Stimulated activated CD8-positive, alpha-beta memory T cell treated with anti-CD3 and anti-CD28 coated beads, Interleukin-7, amount 100 ng/mL, for 1 hour (primary cell): ENCODE measurements at places on chromosomes 12 and 14.

- no peak for DNase-seq
Observed at GRCh38 chr12:14950421-14950820, 11.0 kb downstream of the ARHGDIB start.

DNA sequence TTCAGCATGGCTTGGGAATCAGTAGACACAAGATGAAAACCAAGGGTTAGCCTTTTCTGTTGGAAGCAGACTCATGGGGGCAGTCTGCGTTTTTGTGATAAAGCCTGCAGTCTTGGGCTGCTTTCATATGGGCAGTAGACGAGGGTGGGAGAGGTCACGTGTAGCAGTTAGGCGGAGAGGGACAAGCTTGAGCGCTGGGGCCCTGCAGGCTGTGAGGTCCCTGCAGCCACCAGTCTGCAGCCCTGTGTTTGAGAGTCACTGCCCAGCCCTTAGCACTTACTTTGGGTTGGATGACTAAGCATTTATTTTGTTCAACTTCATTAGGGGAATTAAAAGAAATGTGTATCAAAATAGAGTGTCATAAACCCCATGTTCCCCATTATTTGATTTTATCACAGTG, 37.2 kb downstream of the EP400 start:
- no peak for DNase-seq

DNA sequence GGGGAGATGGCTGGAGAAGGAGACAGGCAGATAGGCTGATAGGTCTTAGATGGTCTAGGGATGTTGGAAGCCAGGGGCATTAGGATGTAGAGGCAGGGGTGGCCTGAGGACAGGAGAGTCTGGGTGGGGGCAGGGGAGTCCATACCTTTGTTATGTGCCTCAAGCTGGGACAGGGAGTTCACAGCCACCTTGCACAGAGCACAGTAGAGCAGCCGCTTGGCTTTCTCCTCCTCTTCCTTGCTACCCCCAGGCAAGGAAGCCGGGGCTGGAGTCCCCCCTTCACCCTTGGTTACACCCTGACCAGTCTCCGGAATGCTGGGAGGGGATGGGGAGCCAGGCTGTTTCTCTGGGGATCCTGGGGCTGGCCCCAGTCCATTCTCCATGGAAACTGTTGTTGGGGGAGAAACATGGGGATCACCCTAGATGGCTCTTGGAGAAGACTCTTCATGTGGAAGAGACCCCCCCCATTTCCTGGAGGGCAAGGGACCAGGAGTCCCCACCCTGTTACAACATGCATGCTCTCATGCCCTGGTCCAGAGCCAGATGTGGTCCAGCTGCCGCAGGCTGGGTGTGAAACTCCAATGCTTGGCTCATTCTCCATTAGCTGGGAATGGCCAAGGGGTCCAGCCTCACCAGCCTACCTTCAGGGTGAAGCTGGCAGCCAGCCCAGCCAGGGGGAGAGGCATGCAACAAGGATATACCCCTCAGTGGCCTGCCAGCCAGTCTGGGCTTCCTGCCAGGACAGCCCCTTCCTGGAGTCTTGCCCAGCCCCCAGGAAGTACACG, 7.2 kb upstream of the GPR84 start:
- DNase-seq = no peak

DNA sequence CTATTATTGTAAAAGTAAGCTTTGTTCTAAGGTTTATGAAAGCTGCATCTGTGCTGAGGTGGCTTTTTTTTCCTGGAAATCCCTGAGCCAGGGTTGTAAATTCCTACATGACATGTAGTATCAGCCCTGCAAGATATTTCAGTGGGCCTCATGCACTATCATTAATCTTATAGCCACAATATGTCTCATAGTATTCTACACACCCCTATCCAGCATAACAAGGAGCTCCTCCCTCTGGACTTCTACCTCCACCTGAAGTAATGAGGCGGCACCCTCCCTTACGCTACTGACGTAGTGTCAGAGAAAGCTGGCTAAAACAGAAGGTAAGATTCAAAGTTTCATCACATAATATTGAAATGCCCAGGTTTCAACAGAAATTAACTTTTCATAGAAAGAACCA, 35.5 kb downstream of the SLC5A8 start:
- no peak for DNase-seq

- DNase-seq = no peak
Observed at GRCh38 chr12:27766587-27766986, 13.4 kb upstream of the KLHL42 start.

DNA sequence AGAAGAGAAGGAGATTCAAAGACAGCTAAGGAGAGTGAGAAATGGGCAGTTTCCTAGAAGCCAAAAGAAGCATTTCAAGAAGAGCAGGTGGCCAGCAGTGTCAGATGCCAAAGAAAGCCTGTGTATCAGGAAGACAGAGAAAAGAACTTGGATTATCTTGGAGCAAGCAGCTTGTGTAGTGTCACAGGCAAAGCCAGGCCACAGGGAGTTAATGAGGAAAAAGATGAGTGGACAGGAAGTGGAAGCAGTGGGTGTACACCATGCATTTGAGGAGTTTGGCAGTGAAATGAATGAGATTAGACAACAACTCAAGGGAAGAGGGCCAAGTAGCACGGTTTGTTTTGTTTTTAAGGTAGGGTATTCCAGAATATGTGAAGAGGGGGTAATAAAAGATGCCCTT, 5.6 kb upstream of the MYH7 start:
- no peak for DNase-seq

GRCh38 chr12:3253682-3254275, 176.6 kb downstream of the TSPAN9 start:
- DNase-seq = no peak

GRCh38 chr14:102764220-102764671, 13.0 kb upstream of the TRAF3 start:
- no peak for DNase-seq

GRCh38 chr12:51917746-51918453, 10.6 kb downstream of the ACVRL1 start:
- no peak for DNase-seq

- DNase-seq = no peak
Observed at GRCh38 chr12:123468786-123469185, 10.8 kb downstream of the SNRNP35 start.

DNA sequence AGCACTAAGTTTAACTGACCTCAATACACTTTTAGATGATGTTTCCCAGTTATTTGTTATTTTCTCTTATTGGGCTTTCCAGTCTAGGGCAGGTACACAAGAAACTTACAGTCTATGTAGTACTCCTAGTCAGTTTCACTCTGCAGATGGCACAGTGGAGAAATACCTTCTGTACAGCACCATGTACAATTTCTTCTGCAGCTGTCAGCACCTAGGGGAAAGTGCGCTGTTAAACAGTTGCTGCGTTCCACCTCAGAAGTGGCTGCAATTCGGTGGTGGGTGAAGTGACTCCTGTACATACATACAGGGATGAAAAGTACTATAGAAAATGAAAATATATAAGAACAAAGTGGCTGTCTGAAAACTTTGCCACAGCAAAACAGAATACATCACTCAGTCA, 48.3 kb downstream of the NOVA1 start:
- DNase-seq = no peak

DNA sequence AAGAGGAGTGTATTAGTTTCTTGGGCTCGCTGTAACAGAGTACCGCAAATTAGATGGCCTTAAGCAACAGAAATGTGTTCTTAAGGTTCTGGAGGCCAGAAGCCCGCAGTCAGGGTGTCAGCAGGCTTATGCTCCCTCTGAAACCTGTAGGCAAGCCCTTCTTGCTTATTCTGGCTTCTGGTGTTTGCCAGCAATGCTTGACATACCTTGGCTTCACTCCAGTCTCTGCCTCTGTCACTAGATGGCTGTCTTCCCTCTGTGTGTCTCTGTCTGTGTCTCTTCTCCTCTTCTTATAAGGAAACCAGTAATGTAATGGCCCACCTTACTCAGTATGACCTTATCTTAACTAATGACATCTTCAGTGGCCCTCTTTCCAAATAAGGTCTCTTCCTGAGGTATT, 85.1 kb downstream of the DERA start:
- no peak for DNase-seq

- no peak for DNase-seq
Observed at GRCh38 chr14:104865081-104865630, at the start of gene CEP170B. TSS of gene CEP170B (plus strand) at chr14:104865268. CDS start at chr14:104868451, 3,183 bp downstream.

GRCh38 chr14:71399057-71399487, 491.8 kb downstream of the PCNX1 start:
- DNase-seq = no peak

DNA sequence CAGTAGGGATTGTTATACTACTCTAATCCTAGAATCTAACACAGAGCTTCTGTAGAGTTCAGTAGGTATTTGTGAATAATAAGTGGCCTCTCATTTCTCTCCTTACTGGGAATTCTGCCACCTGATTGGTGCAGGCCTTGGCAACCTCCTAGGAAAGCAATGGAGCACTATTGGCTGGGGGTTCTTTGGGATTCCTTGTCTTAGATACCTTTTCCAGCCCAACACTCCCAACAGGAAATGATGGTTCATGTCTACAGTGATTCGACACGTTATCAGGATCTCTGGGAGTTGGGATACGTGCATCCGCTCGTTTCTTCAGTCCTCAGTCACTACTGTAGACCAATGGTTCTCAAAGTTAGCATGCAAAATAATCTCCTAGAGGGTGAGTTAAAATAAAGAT, 67.4 kb downstream of the ELK3 start:
- no peak for DNase-seq

GRCh38 chr14:94543449-94544124, 17.7 kb upstream of the SERPINA4 start:
- DNase-seq = no peak

DNA sequence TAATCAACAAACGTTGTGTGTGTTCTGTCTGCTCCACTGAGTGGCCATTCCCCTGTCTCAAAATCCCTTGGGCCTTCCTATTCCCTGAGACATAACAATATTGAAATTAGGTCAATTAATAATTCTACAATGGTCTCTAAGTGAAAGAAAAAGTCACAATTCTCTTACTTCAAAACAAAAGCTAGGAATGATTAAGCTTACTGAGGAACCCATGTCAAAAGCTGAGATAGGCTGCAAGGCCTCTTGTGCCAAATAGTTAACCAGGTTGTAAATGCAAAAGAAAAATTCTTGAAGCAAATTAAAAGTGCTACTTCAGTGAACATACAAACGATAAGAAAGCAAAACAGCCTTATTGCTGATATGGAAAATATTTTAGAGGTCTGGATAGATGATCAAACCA, 65.0 kb upstream of the AMIGO2 start:
- no peak for DNase-seq

- DNase-seq = peak; percentile 5
Observed at GRCh38 chr12:8648576-8649205, 13.9 kb downstream of the MFAP5 start.

- DNase-seq = no peak
Observed at GRCh38 chr14:24940213-24940783, 109.6 kb downstream of the STXBP6 start.

GRCh38 chr12:30047516-30048254, 263.9 kb upstream of the TMTC1 start:
- no peak for DNase-seq

GRCh38 chr12:109433618-109434017, 43.5 kb downstream of the KCTD10 start:
- DNase-seq = no peak

GRCh38 chr14:77105145-77105939, 7.3 kb downstream of the CIPC start:
- DNase-seq = no peak

- DNase-seq = no peak
Observed at GRCh38 chr12:50747817-50748216, 16.1 kb upstream of the ATF1 start.

GRCh38 chr12:3432176-3432742, 58.7 kb upstream of the PRMT8 start:
- no peak for DNase-seq

- DNase-seq = no peak
Observed at GRCh38 chr12:123828854-123829547, 66.9 kb downstream of the DNAH10 start.

GRCh38 chr12:91505006-91505405, 322.4 kb upstream of the DCN start:
- DNase-seq = no peak

GRCh38 chr14:92315050-92315805, 7.7 kb upstream of the SLC24A4 start:
- no peak for DNase-seq

- DNase-seq = no peak
Observed at GRCh38 chr12:11814374-11814773, 164.9 kb downstream of the ETV6 start.

DNA sequence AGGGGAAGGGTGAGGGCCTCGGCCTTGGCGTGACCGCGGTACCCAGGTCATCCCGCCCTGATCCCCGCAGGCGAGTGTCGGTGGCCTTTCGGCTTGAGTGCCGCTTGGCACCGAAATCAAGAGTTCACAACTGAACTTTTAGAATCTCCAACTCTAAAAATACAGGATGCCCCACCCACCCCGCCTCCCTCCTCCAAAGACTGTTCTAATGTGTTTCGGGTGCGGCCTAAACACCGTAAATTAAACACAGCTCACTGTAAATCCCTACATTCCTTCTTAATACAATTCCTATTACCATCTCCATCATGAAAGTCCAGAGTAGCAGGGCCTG, 11.4 kb downstream of the SCNN1A start:
- no peak for DNase-seq

DNA sequence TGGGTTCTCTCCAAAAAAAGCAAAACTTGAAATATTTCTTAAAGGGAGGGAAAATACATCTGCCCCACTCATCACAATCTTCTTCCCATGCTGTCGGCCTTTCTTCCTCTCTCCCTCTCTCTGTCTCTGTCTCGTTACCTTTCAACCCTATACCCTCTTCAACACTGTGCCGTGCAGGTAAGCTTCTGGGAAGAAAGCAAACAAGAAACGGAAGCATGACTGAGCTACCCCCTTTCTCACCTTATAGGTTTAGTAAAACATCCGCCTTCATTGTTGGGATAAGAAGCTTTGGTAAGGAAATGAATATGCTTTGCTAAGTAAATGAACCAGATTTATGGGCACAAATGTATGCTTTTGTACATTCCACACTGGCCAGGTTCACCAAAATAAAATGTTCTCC, 63.0 kb downstream of the TMEM30B start:
- DNase-seq = no peak

GRCh38 chr12:130117233-130117632, 45.0 kb upstream of the FZD10 start:
- DNase-seq = no peak

GRCh38 chr12:13546231-13546630, 349.7 kb downstream of the EMP1 start:
- DNase-seq = no peak

- no peak for DNase-seq
Observed at GRCh38 chr14:22896356-22896755, 13.3 kb downstream of the REM2 start.

- DNase-seq = no peak
Observed at GRCh38 chr12:122665349-122665748, 37.8 kb downstream of the HCAR2 start.

GRCh38 chr12:7128681-7129286, at the start of gene RBP5:
TSS of gene RBP5 (minus strand) at chr12:7128889. CDS start at chr12:7128775, 114 bp downstream.
- DNase-seq = no peak

GRCh38 chr14:101098177-101098576, 194.7 kb upstream of the RTL1 start:
- no peak for DNase-seq
